ENCODE measurements at places on chromosomes 6 and 20.
A peak's percentile ranks its signal among the peaks of the same experiment; 100 is the strongest.

DNA sequence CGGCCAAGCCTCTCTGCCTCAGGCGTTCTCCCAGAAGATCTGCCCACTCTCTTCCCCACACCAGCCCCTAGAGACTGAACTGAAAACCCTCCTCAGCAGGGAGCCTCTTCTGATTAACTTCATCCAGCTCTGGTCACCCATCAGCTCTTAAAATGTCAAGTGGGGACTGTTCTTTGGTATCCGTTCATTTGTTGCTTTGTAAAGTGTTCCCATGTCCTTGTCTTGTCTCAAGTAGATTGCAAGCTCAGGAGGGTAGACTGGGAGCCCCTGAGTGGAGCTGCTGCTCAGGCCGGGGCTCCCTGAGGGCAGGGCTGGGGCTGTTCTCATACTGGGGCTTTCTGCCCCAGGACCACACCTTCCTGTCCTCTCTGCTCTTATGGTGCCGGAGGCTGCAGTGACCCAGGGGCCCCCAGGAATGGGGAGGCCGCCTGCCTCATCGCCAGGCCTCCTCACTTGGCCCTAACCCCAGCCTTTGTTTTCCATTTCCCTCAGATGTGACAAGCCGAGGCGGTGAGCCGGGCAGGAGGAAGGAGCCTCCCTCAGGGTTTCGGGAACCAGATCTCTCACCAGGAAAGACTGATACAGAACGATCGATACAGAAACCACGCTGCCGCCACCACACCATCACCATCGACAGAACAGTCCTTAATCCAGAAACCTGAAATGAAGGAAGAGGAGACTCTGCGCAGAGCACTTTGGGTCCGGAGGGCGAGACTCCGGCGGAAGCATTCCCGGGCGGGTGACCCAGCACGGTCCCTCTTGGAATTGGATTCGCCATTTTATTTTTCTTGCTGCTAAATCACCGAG is 14.2 kb downstream of the VEGFA start:
- DNase-seq: no peak

DNA sequence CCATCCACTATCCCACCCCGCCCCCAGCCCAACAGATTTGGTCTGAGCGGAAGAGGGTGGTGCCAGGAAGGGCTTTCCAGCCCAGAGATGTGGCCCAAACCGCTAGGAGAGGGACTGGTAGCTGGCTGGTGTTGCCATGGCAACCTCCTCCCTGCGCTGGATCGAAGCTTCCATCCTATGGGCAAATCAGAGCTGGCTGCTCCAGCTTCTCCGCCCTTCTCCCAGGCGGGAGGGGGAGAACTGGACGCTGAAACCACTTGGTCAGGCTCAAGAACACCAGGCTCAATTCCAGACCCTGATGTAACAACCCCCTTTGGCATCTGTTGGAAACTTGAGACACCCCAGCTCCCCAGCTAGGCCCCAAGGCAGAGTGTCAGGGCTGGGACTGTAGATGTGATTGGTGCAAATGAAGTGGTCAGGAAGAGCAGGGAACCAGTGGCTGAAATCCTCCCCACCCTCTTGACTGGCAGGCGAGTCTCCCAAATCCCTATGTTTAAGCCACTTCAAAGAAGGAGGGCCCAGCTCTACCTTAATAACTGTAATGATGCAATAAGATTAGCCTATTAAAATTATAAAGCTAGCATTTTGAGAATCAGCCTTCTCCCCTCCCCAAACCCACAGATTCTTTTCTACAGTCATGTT is 4.2 kb downstream of the RIMS4 start:
- peak; percentile 41 for DNase-seq

- no peak for DNase-seq
These were observed 102.2 kb downstream of the DCDC2 start for GRCh38 chr6:24255676-24256075.

- DNase-seq: no peak
These were observed 173.2 kb downstream of the TMEM242 start for GRCh38 chr6:157150076-157150475.

DNA sequence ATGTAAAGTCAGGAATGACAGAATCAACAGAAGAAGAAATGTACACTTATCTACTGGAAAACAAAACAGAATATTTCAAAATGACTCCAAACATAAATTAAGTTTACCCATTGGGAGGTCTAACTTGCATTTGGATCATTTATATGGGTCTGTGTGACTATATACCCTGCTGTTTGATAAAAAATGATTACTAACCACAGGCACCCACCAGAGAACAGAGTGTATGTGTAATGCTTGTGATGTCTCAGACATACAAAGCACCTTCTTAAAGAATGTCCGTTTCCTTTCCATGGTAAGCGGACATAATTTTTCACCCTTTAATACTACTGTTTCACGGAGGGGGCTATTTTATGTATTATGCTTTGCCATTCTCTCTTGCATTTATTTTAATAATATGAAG is 19.2 kb downstream of the SIM1 start:
- DNase-seq: no peak

- DNase-seq: no peak
These were observed 55.5 kb downstream of the FOXC1 start for GRCh38 chr6:1665214-1665613.

- DNase-seq: no peak
These were observed 35.2 kb upstream of the SLC22A2 start for GRCh38 chr6:160293844-160294243.

DNA sequence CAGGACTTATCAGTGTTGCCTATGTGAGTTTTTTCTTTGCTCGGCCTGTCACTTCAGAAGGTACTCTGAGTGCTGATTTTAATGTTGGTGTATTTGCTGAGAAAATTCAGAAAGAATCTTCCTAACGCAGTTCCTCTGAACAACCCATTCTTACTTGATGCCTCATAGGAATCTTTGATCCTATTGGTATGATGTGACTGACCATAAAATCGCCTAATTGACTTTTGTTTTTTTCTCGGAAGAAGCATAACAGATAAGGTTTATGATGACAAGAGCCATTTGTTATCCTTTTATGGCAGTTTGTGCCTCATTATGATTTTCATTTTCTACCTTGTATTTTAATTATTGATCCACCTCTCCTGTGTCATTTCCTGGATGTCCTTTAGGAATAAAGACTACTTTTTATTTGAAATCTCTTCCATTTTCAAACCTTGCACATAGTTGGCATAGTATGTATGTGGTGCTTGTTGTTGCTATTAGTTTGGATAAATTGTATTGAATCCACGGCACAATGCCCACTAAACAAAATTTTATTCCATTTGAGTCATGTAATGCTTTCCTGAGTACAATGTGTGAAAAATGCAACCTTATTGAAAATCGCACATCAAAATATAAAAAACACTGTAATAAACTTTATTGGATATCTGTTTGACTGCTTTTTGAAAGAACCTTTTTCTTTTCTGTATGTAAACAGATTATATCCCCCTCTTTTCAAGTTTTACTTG is 37.3 kb downstream of the LRRC1 start:
- DNase-seq: no peak

GRCh38 chr6:40912158-40912946 is 126.7 kb downstream of the UNC5CL start:
- peak; percentile 61 for DNase-seq

- no peak for DNase-seq
These were observed 291.9 kb downstream of the KCNQ5 start for GRCh38 chr6:72913797-72914196.

GRCh38 chr6:92399911-92400310 is 1019.4 kb downstream of the EPHA7 start:
- DNase-seq: no peak

GRCh38 chr6:90126839-90127238 is 169.8 kb downstream of the BACH2 start:
- no peak for DNase-seq

DNA sequence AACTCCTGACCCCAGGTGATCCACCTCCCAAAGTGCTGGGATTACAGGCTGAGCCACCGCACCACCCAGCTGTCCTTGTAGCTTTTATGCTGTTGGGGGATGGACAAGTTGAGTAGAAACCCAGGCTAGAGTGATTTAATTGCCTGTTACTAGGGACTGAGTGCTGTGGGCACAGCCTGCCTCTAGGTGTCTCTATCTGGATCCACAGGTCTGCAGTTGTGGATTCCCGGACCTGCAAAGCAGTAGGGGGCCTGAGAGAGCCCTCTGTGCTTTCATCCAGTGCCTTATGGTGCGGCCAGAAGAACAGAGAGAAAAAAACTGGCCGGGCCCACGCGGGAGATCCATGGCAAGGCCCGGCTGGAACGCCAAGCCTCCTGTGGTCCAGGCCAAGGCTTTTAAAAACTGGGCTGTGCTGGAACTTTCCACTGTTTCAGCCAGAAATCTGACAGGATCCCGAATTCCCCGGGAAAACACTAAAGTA is 5.2 kb downstream of the SIRPA start:
- peak; percentile 70 for DNase-seq

DNA sequence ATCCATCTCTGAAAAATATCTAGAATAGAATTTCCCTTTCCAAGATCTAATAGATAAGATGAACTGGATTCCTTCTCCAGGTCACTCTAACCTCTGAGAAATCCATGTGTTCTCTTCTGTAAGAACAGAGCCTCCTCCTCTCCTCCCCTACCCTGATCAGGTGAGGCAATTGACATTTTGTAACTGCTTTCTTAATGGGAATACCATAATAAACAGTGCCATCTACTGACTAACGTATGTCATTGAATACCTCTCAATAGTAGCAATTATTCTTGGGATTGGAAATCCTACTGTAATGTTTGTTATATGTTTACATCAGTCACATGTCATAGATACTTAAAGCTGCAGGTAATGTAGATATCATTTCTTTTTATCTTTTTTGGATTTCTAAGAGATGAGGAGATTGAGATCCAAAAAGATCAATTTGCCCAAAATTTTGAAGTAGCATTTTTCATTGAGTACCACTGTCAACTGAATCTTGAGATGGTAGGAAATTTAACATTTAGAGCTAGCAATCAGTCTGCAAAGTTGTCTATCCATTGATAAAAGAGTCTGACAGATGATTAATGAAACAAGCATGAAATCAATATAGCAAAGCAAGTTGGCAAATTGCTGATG is 365.8 kb upstream of the HSF2 start:
- no peak for DNase-seq

DNA sequence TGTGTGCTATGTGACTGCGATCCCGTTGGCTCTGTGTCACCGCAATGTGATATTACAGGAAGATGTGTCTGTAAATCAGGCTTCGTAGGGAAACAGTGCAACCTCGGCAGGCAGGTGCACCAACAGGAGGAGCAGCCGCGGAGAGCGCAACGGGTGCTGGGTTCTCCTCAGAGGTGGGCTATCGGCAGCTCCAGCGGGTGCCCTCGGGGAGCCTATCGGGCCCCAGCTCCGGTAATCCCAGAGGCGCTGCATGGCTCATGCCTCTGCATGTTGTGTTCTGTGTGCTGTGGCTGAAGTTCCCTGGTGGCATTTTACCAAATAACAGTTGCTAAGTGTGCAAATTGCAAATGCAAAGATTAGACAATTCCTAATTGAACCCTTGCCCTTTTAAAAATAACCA is 409.9 kb downstream of the LAMA2 start:
- no peak for DNase-seq
